ENCODE measurements at places on chromosomes 2 and 18.
A peak's percentile ranks its signal among the peaks of the same experiment; 100 is the strongest.

GRCh38 chr2:203361922-203362321 is 33.7 kb downstream of the ABI2 start:
- no peak for DNase-seq

- no peak for DNase-seq
Measured at GRCh38 chr2:100161945-100162620, 19.7 kb upstream of the AFF3 start.

DNA sequence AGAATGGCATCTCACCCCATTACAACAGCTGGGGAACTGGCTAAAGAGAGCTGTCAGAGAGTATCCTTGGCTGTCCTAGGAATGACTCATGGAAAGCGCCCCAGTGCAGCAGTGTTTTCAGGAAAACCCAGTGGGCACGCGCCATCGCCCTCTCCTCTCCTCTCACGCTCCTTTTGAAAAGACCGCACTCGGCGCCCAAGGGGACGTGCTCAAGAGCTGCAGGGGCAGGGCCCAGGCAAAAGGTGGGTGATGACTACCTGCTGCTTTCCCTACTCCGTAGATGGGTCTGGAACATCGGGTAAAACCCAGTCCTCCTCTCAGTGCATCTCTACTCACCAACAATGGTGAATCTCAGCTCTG is 68.1 kb downstream of the EMILIN2 start:
- no peak for DNase-seq

DNA sequence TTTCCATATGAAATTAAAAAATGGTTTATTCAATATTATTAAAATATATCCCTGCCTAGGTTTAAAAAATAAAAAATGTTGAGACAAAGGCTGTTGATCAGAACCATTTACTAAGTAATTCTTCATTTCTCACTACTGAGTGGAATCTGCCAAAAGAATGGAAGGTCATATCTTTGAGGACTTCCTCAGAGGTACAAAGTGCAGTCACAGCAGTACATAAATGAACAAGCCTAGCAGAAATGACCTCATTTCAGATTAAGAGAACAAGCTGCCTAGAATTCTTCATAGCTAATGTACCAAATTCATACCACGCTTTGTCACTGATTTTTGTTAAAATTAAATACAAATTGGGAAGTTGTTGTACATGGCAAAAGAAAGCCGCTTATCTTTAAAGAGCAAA is 318.9 kb upstream of the TFPI start:
- DNase-seq = no peak

DNA sequence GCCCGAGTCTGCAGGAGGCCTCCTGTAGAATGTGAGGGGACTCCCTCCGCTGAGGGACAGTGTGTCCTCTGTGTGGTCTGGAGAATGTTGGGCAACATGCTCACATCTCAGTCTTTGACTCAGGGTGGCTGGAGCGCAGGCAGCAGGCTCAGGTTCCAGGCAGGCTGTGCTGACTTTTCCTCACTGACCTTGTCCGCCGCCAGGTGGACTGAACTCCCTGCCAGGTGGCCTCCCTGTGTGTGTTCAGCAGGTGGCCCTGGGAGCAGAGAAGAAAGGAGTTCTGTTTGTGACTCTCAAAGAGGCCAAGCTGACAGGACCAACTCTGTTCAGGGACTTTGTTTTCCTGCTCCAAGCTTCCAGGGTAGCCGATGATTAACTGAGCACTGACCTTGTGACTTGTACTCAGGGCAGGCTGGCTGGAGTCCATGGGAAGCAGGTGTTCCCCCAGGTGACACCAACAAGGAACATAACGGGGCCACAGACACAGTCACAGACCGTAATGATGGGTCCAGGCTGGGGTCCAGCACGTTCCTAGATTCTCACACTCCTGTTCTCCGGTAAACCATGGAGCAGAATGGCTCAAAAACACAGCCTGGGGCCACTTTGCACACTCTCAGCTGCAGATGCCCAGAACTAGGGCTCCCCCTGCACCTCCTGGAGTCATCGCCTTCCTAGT is 439.8 kb downstream of the RNF144A start:
- no peak for DNase-seq

DNA sequence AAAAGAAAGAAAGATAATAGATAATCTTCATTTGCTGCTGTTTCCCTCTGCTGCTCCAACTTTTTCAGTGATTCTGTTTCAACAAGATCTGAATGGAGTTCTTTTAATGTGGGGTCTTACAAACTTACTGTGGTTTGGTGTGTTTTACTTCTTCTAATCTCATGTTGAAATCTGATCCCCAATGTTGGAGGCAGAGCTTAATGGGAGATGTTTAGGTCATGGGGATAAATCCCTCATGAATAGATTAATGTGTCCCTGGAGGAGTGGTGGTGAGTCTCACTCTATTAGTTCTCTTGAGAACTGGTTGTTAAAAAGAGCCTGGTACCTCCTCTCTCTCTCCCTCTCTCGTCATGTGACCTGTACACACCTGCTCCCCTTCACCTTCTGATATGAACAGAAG is 442.4 kb downstream of the EPHA4 start:
- DNase-seq = no peak

DNA sequence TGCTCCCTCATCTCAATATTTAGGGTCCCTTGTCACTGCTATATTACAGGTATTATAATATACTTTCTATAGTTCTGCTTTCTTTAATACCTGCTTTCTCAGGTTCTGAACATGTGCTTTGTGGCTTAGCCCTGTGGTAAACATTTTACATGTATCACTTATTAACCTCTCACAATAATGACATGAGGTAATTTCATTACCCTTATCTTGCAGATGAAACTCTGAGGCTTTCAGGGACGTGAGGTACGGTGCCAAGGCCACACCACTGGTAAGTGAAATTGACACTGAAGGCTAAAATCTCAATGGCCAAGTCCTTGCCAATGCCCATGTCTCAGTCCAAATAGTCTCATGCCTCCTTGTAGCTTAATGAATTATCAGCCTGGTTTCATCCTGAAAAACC is 21.7 kb downstream of the LINC00305 start:
- DNase-seq = no peak

DNA sequence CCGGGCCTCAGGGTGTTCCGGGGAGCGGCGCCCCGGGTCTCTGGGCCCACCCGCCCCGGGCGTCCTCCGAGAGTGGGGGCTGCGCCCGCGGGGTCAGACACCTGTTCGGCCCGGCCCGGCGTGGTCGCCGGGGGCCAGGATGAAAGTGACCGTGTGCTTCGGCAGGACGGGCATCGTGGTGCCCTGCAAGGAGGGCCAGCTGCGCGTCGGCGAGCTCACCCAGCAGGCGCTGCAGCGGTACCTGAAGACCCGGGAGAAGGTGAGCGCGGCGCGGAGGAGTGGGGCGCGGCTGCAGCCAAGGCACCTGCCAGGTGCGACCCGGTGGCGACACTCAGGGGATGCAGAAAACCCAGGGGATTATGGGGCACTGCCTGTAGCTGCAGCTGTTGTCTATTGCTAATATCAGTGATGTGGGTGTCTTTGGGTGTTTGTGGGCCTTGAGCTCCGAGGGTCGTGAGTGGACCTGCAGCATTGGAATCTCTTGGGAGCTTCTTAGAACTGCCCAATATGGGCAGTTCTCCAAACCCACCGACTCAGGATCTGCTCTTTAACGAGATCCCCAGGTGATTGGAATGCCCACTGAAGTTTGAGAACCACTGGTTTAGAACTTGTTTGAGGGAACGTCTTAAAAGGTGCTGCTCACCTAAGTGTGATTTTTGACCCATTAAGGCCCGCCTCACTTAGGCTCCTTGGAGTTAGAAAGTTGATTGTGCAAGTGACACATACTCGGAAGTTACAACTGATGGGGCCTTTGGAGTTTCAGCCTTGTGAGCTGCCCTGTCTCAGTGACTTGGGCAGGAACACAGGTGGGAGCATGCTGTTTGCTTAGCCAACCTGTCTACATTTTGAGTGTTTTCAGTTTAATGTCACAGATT is 823 bp downstream of the PARD3B start:
- no peak for DNase-seq

DNA sequence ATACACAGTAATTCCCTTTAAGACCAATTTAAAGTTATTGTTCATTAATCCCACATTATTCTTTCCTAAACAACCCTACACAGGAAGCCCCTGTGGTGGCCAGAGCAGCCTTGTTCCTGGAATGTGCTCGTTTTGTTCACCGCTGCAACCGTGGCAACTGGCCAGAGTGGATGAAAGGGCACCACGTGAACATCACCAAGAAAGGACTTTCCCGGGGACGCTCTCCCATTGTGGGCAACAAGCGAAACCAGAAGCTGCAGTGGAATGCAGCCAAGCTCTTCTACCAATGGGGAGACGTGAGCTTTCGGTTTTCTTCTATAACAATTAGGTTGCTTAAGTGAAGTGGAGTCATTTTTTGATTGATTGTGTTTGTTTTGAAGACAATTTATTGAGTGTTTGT is 101.0 kb downstream of the UNC80 start:
- no peak for DNase-seq

GRCh38 chr2:64807417-64807816 is 153.7 kb upstream of the SERTAD2 start:
- DNase-seq = peak; percentile 34

GRCh38 chr2:98012561-98012991 is 16.8 kb upstream of the TMEM131 start:
- DNase-seq = no peak
